ENCODE measurements at places on chromosomes 4 and X.

DNA sequence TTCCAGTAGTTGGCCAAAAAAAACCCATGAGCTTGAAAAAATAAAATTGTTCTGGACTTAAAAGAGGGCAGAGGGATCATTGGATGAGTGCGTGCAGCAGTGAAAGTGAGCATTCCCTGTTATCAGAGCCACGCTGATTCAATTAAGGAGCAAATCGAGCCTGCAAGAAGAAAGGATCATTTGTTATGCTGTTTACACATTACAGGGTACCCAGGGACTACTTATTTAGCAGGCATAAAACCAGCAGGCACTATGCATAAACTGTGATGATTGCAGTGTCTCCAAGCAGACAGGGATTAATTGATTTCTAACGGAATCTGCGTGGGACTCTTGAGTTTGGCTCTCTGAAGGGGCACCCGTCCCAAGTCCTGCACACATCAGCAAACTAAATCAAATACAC, 83.5 kb downstream of the SHOX start:
- DNase-seq = no peak

- no peak for DNase-seq
Measured at GRCh38 chr4:89254847-89255246, 52.8 kb downstream of the GPRIN3 start.

- DNase-seq = no peak
Measured at GRCh38 chr4:25800245-25800644, 62.5 kb downstream of the SEL1L3 start.

GRCh38 chrX:125947501-125947900, 218.6 kb downstream of the DCAF12L2 start:
- no peak for DNase-seq

DNA sequence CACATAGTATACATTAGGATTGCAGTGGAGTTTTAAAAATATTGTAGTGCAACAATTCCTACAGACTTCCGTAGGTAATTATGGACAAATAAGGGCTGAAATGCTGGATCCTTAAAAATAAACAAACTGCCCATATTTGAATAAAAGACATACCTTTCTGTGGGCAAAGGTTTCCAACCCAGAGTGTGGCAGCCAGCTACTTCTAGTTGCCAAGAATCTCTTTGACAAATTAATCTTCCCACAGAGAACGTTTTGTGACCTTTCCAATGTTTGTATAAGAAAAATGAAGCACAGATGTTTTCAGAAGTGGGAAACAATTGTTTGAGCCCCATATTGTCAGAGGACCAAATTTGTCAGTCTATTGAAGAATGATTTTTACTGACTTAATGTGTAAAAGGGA, 21.1 kb downstream of the GRPR start:
- no peak for DNase-seq

DNA sequence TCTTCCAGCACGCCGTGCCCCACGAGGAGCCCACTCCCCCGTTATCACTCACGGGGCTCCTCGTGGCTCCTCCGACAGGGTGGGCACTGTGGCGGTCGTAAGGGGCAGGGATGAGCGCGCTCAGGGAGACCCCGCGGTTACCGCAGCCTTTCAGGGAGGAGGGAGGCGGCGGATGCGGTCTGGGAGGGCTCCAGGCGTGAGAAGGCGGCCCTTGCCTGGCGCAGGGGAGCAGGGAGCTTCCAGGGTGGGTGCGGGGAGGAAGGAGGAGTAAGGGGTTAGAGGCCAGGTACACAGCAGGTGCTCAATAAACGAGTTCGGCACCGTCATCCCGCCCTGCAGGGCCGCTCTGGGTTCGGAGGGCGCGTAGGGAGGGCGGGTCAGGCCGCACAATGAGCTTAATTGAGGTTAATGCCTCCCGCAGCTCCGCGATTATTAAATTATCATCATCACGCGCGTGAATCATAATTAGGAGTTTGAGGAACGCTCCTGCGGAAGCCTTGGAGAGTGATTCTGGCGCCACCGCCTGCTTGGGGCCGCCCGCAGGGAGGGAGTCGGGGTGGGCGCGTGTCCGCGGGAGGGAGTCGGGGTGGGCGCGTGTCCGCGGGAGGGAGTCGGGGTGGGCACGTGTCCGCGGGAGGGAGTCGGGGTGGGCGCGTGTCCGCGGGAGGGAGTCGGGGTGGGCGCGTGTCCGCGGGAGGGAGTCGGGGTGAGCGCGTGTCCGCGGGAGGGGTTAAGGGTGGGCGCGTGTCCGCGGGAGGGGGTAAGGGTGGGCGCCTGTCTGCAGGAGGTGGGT, 7.6 kb upstream of the NKX1-1 start:
- no peak for DNase-seq

GRCh38 chr4:186514271-186514950, 41.0 kb downstream of the MTNR1A start:
- no peak for DNase-seq

- DNase-seq = no peak
Measured at GRCh38 chr4:3708103-3708510, 58.1 kb upstream of the ADRA2C start.

GRCh38 chrX:145003443-145003842, 243.9 kb upstream of the SPANXN1 start:
- DNase-seq = no peak

DNA sequence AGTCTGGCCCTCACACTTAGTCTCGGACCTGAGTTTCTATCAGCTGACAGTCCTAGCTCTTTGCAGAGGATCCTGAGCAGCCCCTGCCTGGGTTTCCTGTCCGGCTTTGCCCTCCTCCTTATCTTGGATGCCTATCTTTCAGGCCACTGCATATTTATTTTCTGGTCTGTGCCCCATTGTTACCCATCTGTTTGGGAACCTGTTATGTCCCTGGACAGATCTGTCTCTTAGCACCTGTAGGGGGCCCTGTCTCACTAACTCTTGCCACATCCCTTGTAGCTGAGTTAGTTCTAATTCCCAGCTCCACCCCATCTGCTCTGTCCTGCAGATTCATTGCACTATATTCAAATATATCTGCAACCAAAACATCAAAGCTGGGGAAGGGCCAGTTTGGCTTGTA, 514.9 kb upstream of the LCORL start:
- DNase-seq = no peak

GRCh38 chr4:53494851-53495250, 96.4 kb downstream of the LNX1 start:
- DNase-seq = no peak

DNA sequence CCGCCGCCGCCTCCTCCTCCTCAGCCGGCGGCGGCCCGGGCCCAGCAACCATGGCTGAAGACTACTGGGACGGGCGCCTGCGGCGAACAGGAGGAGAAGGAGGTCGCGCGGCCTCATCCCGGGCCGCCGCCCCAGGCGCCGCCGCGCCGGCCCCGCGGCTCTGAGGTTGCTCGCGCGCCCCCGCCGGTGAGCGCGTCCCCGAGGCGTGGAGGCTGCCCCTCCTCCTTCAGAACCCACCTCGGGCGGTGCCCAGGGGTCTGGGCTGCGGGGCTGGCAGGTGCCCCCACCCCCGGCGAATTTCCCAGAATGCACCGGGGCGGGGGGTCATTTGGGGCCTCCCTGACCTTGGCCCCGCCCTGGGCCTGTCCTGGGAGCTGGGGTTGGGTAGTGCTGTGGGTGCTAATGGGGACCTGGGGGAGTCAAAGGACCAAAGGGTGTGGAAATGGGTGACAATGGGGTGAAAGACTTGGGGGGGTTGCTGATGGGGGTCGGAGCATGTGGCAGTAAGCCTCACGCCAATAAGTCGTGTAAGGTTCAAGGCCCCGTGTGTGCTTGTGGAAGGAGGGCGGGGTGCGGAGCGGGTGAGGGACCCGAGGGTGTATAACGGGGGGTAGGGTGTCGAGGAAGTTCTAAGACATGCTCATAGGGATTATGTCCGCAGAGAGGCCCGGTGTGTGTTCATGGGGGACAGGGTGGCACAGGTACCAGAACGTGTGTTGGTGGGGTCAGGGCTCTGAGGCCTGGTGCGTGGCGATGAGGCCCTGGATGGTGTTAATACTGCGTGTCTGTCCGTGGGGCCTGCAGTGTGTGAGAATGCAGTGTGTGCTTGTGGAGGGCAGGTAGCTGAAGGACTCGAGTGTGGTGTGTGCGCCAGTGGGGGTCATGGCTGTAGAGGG, 687 bp downstream of the CDK16 start:
- no peak for DNase-seq

DNA sequence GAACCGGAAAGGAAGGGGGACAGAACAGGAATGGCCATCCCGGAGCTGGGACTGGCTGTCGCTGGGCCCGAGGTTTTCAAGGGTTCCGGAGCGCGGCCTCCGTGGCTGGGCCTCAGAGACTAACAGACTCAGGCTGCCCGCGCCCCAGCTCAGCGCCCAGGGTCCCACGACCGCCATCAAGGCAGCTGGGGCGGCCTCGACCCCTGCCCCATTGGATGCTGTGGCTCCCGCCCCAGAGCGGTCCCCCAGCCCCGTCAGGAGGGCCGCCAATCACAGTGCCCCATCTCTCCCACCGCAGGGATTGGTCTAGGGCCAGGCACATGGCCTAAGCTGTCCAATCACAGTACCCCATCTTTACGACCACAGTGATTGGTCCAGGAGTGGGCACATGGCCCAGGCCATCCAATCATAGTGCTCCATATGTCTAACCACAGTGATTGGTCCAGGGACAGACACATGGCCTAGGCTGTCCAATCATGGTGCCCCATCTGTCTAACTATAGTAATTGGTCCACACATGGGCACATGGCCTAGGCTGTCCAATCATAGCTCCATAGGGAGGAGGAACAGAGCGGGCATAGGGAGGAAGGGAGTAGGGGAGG, 105.3 kb upstream of the NKX1-1 start:
- no peak for DNase-seq

DNA sequence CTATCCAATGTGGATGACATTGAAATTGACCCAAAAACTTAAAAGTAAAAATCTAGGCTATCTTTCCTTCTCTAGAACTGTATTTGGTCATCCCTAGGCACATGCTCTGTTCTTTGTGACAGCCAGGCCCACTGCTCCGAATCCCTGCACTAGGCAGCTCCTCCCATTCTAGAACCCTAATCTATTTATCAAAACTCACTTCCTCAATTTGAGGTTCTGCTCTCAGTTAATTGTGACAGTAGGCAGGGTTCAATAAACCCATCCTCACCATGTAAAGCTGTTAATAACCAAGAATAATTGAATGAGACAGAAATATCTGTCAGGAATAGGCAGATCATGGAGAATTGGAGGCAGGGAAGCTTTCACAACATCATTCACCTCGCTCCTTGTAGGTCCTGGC, 51.9 kb upstream of the IRF2 start:
- DNase-seq = no peak

GRCh38 chrX:136255541-136255940, 4.3 kb upstream of the MAP7D3 start:
- no peak for DNase-seq

- DNase-seq = no peak
Measured at GRCh38 chrX:30468471-30468870, 109.1 kb downstream of the TASL start.

GRCh38 chrX:130066975-130067615, 43.2 kb downstream of the ELF4 start:
- no peak for DNase-seq

GRCh38 chr4:76188149-76188548, 25.5 kb downstream of the SCARB2 start:
- DNase-seq = no peak

- no peak for DNase-seq
Measured at GRCh38 chr4:86972997-86973396, 38.2 kb downstream of the AFF1 start.

DNA sequence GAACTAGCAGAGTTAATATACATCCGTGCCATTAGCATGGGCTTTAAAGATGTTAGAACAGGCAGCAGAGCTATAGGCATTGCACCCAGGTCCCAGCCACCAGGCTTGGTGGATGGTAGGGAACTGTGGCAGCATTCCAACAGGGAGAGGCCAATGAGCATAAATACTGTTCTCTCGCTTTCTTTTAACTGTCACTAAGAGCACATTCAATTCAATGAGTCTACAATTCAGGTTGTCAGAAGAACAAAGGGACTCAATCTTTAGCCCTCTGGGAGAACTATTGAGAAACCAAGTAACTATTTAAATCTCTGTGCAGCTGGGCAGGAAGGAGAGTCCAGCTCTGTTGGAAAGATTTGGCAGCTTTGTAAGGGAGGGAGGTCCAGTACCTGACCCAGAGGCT, 165.6 kb downstream of the CHIC1 start:
- DNase-seq = no peak

GRCh38 chrX:47467106-47467505, 15.9 kb downstream of the ZNF41 start:
- DNase-seq = no peak

DNA sequence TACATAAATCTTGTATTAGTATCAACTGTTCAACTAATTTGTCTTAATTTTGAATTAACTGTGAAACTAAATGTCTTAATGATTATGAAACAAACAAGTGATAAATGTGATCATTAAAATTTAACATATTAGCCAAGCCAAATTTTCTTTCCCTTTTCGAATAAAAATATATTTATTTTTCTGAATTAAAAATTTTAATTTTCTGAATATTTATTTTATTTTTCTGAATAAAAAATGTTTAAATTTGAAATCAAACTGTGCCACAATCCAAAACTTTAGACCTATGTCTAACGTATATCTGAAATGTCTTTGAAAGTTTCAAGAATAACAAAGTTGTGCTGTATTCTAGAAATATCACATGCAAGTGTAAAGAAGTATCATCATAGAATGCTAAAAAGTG, 4.7 kb downstream of the GABRA2 start:
- no peak for DNase-seq

GRCh38 chr4:18932730-18933339, 911.3 kb upstream of the LCORL start:
- DNase-seq = no peak

DNA sequence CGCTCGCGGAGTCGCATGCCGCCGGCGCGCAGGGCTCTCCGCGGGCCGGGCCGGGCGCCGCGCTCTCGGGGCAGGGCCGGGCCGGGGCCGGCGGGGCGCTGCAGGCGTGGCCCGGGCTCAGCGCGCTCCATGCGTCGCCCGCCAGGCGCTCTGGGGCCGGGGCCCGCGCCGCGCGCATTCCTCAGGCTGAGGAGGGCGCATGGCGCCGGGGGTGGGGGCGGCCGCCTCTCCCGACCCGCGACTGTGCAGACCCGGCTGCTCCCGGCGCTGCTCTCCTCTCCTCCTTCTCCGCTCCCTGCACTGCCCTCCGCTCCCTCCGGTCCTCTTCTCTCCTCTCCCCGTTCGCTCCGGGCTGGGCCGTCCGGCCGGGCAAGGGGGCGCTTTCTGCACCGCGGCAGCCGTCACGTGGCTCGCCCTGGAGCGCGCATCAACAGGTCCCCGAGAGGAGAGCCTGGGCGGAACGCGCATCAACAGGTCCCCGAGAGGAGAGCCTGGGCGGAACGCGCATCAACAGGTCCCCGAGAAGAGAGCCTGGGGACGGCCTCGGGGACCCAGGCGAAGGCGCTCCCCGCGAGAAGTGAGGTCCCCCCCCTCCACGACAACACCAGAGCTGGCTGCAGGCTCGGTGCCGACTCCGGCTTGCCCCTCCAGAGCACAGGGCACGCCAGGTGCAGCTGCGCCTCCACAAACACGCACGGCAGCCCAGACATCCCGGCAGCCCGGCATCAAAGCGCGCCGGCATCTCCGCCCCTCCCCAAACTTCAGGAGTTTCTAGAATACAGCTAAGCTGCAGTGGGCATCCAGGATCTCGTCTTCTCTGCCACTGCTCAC, 12.9 kb downstream of the PPP2R3B start:
- DNase-seq = no peak

Measured in GM12864 (cell line).